Activated T-cell treated with anti-CD3 and anti-CD28 coated beads, Interleukin-2, amount 50 U/mL, for 24 hours (primary cell): ENCODE measurements at places on chromosomes 13 and 19.

DNA sequence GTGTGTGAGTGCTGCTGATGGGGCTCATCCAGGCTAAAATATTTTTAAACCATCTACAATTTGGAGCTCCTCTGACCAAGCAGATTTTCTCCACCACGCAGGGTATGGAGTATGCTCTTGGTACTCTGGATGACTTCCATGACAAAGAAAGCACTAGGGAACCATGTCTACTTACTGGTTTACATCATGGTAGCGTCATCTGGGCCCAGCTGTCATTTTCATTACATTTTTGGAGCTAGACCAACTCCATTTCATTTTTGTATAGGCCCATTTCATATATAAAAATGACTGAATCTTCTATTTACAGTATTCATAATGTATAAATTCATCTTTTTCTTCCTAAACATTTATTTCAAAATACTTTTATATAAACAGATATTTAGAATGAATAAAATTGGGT lies 184.4 kb downstream of the DNAJC3 start:
- no peak for DNase-seq

DNA sequence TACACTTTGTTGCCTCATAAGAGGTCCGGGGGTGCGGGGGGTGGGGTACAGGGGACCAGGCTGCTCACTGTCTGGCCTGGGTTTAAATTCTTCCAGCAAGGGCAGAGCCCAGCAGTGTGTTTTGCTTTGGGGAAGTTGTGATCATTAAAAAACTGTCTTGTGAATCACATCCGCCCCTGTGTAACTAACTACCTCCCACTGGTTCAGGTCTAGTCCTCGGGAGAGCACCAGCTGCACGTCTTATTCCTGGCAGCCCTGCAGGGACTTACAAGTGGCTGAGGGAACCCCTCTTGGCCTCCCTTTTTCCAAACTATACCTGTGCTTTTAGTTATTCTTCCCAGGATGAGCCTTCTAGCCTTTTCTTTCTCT lies 127.5 kb downstream of the SIPA1L3 start:
- DNase-seq = no peak

- peak; percentile 52 for DNase-seq
Measured at GRCh38 chr19:39969681-39970424, 1.1 kb upstream of the PSMC4 start.

GRCh38 chr13:27666951-27667350 lies 45.3 kb downstream of the POLR1D start:
- no peak for DNase-seq

- no peak for DNase-seq
Measured at GRCh38 chr13:76361868-76362267, 524.3 kb downstream of the KCTD12 start.

GRCh38 chr19:42290523-42291434 lies 11.2 kb upstream of the PRR19 start:
- peak; percentile 70 for DNase-seq

GRCh38 chr13:44415815-44416214 lies 42.2 kb downstream of the SERP2 start:
- no peak for DNase-seq

- no peak for DNase-seq
Measured at GRCh38 chr19:50994129-50994528, 7.3 kb downstream of the KLK8 start.

DNA sequence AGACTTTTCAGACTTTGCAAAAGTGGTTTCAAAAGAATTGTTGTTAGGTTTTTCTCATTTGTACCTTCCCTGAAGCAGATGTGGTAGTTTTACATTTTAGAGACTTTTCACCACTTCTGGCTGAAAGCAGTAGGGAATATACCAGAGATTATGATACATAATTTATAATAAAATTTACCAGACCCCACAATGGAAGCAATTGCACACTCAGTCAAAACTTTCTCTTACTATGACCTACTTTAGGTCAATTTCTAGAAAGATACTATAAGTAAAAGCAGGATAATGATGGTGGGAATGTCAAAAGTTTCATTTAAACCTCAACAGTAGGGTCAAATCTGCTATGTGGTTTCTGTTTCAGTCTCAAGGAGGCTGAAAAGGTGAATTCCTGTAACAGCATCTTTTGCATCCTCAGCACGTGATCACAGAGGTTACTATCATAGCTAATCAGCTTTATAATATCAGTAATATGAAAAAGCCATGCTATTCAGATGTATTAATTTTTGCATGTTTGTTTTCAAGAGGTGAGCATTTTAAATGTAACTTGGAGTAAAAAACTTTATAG lies 26.9 kb downstream of the PCCA start:
- no peak for DNase-seq

DNA sequence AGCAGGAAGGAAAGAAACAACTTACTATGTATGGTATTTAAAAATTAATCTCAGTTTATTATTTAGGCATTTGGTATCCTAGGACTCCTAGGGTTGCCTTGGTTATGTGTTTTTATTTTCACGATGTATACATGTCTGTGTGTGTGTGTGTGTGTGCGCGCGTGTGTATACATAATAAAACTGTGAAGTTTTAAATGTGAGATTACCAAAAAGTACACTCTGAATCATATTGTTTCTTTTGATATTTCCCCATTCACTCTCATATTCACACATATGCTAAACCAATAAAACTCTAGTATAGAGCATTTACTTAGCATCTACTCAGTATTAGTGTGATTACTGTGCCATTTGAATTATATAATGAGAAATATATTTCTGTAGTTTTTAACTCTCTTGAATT lies 30.8 kb upstream of the NDFIP2 start:
- DNase-seq = no peak

GRCh38 chr19:543910-544608 lies at the start of gene GZMM:
TSS of gene GZMM (plus strand) at chr19:544053. CDS start at chr19:544072, 19 bp downstream.
- DNase-seq = peak; percentile 83

- no peak for DNase-seq
Measured at GRCh38 chr19:3225677-3226093, 1.2 kb downstream of the CELF5 start.

- no peak for DNase-seq
Measured at GRCh38 chr13:20566468-20566897, 474 bp upstream of the IFT88 start.

- DNase-seq = no peak
Measured at GRCh38 chr13:73055813-73056564, 2.8 kb upstream of the KLF5 start.

- DNase-seq = no peak
Measured at GRCh38 chr13:85729296-85729695, 69.9 kb downstream of the SLITRK6 start.

DNA sequence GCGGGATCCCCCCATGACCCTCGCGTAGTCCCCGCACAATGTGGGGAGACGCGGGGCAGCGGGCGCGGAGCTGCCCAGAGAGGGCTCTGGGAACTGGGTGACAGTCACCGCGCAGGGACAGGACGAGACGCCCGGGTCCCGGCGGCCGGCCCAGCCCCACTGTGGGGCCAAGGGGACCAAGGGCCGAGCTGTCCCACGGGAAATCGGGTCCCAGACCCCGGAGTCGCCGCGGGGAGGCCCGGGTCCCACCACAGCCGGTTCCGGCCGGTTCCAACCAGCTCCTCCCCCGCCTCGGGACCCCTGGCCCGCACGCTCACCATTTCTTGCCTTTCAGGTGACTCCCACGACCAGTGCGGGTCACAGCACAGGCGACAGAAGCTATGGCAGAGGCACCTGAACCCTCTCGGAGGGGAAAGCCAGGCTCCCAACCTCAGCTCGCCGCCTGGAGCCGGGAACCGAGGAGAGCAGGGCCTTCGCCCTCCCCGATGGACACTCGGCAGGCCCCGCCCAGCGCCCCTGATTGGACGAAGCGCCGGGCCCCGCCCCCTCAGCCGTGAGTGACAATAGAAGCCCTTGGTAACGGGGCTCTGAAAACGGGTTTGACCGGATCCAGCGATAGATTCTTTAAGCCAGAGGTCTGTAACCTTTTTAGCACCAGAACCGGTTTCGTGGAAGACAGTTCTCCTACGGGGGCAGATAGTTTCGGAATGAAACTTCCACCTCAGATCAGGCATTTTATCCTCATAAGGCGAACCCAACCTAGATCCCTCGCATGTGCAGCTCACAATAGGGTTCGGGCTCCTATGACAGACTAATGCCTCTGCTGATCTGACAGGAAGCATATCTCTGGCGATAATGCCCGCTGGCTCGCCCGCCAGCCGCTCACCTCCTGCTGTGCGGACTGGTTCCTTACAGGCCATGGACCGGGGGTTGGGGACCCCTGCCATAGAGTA lies at the start of gene ZNF433:
TSS of gene ZNF433 (minus strand) at position 460 of the 953 bp plus-strand sequence. CDS start at position 320, 140 bp downstream.
- DNase-seq = peak; percentile 76

DNA sequence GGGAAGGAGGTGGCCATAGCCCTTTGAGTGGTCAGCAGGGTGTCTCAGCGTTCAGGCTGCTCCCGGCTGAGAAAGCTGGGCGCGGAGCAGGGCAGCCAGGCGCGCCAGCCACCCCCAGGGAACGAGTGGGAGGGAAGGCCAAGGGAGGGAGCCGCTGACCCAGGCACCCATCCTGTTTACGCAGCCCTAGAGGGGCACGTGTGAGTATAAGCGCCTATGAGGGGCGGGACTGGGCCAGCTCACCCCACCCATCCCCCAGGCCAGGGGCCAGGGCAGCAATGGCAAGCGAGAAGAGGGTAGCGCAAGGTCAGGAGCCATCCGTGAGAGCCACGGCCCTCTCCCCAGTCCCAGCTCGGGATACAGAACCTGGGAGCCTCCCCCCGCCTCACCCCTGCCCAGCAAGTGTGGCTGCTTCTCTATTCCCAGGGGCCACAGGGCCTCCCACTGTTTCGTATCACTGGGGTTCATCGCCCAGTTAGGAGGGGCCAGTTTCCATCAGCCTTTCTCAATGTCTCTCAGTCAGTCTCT lies 897 bp upstream of the DMKN start:
- no peak for DNase-seq

GRCh38 chr19:5588441-5588840 lies 20.7 kb upstream of the TINCR start:
- DNase-seq = no peak

DNA sequence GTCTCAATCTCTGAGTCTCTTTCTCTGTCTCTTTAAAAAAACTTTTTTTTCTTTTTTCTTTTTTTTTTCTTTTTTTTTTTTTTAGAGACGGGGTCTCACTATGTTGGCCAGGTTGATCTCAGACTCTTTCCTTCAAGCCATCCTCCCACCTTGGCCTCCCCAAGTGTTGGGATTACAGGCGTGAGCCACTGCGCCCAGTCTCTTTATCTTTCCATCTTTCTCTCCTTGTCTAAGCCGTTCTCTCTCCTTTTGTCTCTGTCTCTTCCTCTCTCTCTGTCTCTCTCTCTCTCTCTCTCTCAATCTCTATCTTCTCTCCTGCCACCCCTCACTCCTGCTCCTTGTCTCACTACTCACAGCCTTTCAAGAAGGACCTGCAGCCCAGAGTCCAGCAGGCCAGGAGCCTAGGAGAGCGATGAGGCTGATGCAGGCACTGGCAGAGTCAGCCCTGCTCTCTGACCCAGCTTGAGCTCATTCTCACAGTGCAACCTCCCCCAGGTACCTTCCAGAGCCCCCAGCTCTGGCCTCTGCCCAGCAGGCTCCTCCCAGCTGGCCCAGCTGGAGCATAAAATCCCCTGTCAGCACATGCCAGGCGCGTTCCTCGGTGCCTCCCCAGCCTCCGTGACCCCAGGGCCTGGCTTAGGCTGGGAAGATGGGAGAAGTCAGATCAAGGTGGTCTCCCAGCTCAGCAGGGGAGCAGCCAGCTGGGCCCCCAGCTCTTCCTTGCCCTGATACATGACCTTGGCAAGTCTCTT lies at the start of gene NPHS1:
TSS of gene NPHS1 (minus strand) at position 476 of the 752 bp plus-strand sequence. CDS start 667 bp downstream, outside the sequence.
- no peak for DNase-seq

DNA sequence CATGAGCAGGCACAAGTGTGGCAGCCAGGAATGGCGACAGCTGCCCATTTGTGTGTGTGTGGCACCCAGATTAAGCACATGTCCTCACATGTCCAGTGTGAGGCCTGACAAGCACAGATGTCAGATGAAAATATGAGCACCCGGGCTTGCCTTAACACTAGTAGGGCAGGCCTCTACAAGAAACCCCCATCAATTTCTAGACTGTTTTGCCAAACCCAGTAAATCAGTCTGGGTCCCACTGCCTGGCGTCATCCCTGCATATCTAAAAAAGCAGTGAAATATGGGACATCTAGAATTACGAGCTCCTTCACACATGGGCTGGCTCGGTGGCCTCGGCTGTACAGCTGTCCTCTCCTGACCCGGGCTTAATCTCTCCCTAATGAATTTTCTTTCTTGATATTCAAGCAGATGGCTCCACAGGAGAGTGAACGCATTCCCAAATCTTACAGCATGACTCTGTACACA lies 432.7 kb downstream of the FOXO1 start:
- DNase-seq = no peak

- DNase-seq = no peak
Measured at GRCh38 chr13:30738526-30739236, 3.3 kb downstream of the ALOX5AP start.

DNA sequence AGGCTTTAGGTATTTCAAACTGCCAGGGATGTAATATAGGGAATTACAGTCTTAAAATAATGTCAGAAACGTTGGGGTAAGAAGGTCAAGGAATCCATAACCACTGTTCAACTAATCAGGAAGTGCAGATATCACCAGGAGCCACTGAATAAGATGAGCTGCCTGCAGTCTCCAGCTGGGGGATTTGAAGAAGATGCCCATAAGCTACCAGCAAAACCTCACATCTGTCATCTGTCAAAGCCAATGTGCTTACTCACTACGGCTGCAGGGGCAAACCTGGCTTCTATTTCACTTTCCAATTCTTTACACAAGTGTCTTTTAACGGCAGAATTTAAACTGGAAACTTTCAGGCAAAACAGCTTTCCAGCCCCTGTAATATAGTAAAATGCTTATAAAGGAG lies 1410.1 kb upstream of the ATXN8OS start:
- DNase-seq = no peak

DNA sequence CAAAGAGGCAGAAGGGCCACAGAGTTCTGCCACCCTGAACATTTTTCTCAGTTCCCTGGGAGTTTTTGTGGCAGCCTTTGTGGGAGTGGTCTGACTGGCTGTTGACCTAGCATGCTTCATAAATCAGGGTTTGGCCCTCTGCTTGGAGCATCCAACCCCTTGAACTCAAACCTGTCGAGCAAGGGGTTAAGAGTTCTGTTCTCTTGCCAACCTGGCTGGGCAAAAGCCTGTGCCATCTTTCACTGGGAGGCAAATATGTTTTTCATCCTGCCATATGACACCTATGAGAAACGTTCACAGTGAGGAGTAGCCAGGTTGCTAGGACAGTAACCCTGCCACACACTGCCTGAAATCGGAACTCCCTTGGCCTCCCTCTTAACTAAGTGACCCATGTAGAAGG lies 7.7 kb upstream of the TEX26 start:
- no peak for DNase-seq

DNA sequence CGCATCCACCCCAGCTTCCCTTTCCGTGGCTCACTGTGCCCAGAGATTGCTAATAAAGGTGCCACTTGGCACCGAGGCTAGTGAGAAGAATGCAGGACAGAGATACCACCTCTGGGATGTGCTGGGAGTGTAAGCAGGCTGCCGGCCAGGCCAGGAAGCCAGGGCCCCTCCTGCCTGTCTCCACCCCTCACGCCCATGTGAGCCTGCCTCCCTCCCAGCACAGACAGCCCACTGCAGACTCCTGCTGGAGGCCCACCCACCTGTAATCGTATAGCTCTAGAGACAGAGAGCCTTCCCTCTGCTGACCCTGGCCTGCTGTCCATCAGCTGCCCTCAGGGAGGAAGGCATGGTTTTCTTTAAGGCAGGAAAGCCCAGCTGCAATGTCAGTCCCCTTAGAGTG lies 13.9 kb downstream of the VSTM2B start:
- no peak for DNase-seq
